ENCODE measurements at places on chromosomes 5 and 9.

GRCh38 chr9:32742296-32742695 lies 41.0 kb upstream of the TMEM215 start:
- DNase-seq, result no peak

DNA sequence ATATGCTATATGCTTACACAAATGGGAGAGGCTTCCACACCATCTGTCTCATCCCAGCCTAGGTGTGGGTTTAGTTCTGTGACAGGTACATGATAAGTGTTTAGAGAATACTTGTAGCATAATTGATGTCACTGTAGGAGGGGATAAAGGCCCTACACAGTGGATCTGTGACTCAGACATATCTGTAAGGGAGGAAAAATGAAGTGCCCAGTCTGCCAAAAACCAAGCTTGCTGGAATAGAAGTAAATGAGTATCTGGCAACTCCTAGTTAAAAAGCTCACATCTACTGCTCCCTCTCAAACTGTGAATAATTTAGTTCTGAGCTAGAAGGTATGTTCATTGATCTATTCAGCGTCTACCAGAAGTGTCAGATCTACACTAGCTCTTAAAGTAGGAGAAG lies 38.9 kb upstream of the FAM174A start:
- no peak for DNase-seq

DNA sequence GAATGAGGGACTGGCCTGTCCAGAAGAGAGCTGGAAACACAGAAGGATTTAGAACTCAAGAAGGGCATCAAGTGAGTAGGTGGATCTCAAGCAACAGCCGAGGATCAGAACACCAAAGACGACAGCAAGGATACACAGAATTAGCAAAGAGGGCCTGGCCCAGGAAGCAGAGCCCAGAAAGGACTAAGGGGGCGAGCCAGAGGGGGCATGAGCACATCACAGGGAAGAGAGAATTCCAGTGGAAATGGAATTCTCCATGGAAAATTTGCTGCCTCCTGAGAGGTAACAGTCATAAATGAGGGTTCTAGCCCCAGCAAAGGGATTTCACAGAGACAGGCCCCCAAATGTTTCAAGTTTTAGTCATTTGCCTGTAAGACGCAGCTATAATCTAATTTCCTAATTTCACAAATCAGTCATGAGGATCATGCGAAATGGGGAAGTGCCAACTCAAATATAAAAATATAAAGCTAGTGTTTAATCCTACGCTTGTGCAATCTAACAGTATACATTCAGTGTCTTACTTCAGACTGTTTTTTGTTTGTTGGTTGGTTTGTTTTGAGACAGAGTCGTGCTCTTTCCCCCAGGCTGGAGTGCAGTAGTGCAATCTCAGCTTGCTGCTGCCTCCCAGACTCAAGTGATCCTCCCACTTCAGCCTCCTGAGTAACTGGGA lies 46.7 kb downstream of the FNBP1 start:
- DNase-seq, result no peak

DNA sequence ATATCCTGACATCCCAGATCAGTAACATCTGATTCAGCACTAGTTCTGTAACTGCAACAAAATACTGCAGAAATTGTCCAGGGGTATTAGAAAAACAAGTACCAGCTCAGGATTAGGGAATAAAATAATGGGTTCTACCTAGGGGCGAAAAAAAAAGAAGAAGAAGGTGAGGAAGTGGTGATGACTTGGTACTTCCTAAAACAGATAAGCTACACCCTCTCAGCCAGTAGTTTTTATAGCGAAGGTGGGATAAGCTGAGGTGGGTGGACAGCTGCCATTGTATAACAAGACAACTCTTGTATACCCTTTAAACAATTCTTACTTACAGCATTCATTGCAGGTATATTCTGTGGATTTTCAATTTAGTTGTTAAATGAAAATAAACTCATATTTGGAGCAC lies 19.1 kb downstream of the RAPGEF6 start:
- no peak for DNase-seq

DNA sequence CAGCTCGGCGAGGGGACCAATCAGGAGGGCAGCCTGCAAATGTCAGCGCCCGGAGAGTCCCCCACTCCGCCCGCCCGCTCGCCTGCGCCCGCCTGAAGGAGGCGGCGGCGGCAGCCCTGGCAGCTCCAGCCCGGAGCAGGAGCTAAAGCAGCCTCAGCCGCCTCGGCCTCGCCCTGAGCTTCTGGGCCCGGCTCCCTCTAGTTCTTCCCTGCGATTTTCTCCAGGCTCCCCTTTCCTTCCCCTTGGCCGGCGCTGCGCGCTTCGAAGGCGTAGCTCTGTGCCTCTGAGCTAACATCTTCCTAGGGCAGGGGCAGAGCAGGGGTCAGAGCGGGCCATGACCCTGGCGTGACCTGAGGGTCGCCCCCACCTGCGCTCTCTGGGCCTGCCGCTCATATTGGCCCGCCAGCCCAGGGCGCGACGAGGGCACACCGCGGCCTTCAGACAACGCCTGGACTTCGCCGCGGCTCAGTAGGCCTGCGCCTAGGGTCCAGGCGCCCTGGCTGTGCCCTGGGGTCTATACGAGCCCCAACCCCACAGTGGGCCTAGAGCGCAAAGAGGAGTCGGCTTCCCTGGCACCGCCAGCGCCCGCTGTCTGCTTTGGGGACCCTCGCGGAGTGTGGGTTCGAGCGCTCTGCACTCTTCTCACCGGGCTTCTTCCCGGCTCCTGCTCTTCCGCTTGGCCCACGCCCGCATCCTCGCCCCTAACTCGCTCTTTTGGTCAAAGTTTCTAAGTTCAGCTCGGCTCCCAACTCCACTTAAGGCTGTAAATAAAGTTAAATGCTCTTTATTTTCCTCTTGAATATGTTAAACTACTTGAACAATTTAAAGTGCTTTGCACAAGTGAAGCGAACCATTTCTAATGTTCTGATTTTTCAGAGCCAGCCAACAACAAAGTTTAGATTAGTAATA lies 504 bp upstream of the OTP start:
- no peak for DNase-seq

DNA sequence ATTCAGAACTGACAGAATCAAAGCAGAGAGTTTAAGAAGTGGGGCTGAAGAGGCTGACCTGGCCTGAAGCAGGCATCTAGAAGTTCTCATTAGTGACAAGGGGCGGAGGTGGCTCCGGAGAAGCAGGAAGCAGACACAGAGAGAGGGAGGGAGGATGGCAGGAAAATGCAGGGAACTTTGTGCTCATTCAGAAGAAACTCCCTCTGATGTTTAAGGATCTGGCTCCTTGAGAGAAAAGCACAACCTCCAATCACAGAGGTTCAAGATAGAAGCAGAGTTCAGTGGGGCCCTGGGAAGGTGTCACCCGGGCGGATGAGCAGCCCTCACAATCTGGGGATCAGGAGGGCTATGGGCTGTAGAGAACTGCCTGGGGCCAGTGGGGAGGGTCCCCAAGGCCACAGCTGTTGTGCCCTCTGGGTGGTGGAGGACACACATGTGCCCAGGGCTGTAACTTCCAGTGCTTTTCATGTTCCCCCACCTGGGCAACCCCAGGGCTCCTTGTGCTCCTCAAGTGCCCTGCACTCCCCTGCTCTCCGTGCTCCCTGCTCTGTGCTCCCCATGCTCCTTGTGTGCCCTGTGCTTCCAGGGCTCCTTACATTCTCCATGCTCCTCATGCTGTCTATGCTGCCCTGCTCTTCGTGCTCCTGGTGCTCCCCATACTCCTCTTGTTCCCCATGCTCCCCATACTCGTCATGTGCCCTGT lies 51.4 kb downstream of the TRIP13 start:
- no peak for DNase-seq

- no peak for DNase-seq
Measured at GRCh38 chr9:126456441-126457174, 130.0 kb downstream of the MVB12B start.

GRCh38 chr5:153584126-153584959 lies 93.9 kb downstream of the GRIA1 start:
- DNase-seq, result no peak

DNA sequence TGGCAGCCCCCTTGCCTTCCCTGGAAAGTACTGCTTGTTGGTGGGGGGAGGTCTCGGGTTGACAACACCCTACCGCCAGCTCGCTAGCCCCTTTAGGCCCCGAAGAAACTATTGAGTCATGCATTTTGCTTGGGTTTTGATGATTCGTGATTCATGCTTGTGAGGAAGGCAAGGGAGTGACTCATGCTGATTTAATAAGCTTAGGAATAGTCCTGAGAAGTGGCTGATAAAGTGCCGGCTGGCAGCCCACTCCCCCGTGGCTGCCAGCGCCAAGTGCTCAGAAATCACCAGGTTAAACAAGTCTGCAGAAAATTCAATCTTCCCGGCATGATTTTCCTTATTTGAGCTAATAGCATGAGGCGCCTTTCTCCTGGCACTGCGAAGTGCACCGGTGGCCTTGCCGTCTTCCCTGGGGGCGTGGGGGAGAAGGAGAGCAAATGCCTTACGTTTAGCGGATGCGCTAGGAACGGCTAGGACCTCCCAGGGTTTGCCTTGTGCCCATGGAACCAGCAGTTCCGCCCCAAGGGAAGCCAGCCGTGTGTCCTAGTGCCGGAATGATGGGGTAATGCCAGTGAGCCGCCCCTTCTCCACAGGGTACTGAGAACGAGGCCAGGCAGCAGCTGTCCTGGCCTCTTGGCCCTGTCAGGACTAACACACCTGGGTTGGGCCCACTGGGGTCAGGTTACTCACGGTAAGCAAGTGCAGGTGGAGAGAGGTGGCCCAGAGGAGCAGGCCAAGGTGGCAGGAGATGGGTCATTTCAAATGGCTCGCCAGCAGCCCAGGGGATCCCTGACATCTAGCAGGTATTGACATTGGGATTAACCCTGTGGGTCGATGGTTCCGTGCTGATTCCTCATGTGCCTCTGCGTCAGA lies 151.9 kb downstream of the MACROH2A1 start:
- peak; percentile 44 for DNase-seq

GRCh38 chr9:22307013-22307711 lies 139.5 kb upstream of the DMRTA1 start:
- peak; percentile 56 for DNase-seq
